Esophagus squamous epithelium (tissue), 5 donors: ENCODE measurements at places on chromosomes 6 and 20.

- DNase-seq = no peak
Measured at GRCh38 chr6:99467509-99468106, 42.5 kb upstream of the PNISR start.

DNA sequence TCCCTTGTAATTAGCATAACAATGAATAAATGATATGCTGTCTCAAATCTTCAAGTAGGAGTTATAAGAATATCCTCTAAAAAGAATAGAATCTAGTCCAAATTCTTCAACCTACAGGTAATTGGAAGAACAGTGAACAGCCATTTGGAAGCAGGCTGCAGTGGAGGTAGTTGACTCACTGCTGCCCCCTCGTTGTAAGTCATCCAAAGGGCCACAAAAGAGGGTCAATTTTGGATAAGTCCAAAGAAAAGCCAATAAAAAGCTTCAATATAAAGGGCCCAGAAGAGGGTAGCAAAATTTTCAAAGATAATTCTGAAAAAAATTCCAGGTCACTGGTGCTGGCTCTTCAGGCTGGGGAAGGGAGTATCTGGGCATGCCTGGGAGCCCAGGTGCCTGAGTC, 60.8 kb upstream of the SSTR4 start:
- DNase-seq = no peak

- no peak for DNase-seq
Measured at GRCh38 chr6:138569970-138570724, 70.9 kb upstream of the NHSL1 start.

DNA sequence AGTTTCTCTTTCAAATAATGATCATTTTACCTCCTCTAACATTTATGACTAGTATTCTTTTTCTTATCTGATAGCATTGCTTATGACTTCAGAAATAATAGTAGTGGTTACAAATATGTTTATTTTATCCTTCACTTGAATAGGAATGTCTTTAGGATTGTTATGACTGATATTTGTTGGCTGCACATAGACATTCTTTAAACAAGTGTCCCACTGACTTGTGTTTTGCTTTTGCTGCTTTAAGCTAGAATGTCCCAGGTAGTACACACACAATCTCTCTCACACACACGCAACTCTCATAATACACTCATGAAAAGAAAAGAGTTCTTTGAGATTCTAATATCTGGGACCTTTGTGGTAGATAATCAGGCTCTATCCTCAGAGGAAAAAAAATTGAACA, 21.6 kb downstream of the KIAA1586 start:
- no peak for DNase-seq

DNA sequence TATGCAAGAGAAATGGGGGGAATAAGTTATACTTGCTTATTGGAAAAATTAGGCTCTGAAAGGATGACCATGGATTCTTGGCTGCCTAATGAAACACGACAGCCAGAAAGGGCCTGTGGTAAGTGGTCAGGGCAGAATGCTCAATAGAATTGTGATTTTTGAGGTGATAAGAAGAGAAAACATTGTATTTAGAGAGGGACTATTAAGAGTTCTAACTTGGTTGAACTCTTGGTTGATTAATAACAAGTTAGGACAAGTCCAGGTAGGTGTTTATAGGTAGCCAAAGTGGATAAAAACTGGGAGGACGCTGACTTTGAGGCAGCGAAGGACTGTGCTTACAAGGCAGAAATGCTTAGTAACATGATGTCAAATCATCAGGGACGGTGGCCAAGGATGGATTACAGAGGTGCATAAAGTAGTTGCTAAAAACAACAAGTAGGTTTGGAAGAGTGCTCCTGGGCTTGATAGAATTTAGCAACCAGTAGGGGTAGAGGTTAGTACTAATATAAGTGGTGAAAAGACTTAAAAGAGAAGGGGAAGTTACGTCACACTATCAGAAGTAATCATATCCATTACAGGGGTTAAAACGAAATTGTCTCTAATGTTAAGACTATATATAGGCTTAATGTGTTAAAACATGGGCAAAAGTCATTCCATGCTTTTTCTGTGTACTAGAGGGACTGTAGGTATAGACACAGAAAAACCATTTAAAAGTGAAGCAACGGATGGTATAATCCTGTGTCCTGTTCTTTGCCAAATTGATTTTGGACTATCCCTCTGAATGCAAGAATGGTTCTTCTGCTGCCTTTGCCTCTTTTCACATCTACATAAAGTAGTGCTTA, 98.6 kb downstream of the EYA4 start:
- DNase-seq = no peak

DNA sequence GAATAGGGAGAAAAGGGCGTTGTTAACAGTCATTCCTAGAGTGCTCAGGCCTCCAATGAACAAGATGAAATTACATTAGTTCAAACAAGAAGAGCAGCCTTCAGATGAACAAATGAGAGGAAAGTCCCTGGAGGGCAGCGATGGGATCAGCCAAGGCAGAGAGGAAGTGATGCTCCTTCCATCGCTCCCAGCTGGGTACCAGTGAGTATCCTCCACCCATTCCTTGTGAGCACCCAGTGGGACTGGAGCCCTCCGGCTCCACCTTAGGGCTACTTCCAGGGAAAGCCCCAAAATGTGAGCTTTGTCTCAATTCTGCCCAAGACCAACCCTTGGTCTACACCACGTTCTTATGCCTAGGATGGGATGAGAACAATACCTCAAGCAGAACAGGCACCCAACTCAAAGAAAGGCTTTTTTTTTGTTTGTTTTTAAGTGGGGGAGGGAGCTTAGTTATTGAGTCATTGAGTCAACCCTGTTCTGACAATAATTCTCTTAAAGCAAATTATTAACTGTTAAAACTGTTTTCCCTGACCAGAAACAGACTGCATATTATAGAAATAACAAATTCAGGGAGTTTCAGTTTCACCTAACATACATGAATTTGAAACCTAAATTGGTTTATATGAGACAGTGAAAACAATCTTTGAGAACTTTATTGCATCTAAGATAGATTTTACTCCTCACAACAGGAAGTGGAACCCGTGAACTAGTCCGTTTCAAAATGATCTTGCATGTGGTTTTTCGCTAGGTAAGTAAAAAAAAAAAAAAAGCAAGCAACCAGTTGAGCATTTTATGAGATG, 106.9 kb downstream of the IPCEF1 start:
- no peak for DNase-seq

DNA sequence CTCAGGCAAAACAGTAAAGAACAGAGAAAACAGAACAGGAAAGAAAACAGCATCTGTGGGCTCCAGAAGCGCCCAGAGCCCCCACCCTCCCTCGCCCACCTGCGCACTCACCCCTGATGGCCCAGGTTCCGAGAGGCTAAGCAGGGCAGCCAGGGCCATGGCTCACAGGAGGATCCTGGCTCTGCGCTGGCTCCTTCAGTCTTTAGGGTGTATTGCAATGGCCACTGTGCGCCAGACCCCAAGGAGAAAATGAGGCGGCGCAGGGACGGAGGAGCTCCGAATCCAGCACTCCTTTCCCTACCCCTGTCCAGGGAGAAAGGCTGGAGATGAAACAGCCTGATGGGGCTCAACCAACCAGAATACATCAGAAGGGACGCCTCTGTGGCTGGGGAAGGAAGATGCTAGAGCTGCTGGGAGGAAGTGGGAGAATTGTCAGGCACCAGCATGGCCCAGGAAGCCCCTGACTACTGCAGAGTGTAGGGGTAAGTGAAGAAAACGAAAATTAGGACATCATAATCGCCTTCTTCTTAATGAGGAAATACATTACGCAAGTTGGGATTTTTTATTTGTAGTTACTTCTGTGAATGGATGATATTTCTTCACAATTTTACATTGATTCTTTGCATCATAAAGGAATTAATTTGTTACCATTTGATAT, 49.0 kb downstream of the COL11A2 start:
- DNase-seq = no peak

GRCh38 chr20:32985596-32985995, 18.6 kb downstream of the SUN5 start:
- DNase-seq = no peak

GRCh38 chr6:156021746-156022396, 566.2 kb upstream of the NOX3 start:
- DNase-seq = no peak
